ENCODE measurements at places on chromosomes 2 and 18.

GRCh38 chr18:36160959-36161371 is 26.3 kb upstream of the MOCOS start:
- no peak for DNase-seq

- DNase-seq = no peak
These were observed 31.2 kb upstream of the GREB1L start for GRCh38 chr18:21210784-21211183.

DNA sequence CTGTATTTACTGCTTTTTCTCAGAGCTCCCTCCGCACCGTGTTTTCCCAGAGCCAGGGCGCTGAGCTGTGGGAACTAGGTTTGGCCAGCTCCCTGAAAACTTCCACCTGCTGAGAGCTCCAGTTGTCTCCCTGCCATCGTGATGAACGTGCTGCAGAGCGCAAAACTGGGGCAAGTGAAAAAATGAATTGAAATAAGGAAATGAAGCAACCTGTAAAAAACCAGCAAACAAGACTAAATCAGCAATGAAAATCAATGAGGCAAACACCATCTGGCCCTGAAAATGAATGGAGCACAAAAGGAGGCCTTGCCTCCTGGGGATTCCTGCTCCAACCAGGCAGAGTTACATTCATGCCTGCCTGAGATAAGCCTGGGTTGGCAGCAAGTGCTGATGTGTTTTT is 129.9 kb downstream of the MARCHF4 start:
- no peak for DNase-seq

GRCh38 chr18:35938158-35938557 is 34.3 kb upstream of the RMP24 start:
- no peak for DNase-seq

DNA sequence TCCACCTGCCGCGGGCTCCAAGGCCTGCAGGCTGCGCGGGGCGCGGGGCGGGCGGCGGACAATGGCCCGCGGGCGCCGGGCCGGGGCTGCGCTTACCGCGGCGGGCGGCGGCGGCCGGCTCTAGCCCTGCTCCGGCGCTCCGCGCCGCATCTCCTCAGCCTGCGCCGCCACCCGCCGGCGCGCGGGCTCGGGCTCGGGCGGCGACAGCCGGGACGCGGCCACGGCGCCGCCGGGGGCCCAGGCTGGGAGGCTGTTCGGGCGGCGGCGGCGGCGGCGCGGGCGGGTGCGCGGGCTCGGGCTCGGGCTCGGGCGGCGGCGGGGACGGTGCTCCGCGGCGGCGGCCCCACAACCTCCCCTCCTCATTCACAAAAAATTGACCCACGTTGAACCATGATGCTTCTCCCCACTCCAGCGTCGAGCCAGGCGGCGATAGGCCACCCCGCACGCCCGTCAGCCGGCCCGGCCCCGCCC is at the start of gene HDAC4:
Gene HDAC4 (minus strand): TSS at position 425 of the 471 bp plus-strand sequence. CDS start 48,321 bp downstream, outside the sequence.
- DNase-seq = no peak

GRCh38 chr2:74703373-74703772 is 49.3 kb downstream of the SEMA4F start:
- DNase-seq = no peak

DNA sequence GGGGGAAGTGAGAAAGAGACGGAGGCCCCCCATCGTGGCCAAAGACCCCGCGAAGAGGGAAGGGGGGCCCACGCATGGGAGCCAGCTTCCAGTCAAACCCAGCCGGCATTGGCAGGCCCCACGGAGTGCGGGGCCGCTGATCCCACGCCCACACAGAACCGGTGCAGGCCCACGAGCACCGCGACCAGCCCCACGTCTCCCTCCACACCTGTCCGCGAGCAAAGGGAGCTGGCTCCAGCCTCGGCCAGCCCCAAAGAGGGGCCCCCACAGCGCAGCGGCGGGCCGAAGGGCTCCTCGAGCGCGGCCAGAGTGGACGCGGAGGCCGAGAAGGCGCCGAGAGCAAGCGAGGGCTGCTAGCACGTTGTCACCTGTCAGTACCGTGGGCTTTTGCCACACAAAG is 125.0 kb upstream of the TWIST2 start:
- DNase-seq = no peak

DNA sequence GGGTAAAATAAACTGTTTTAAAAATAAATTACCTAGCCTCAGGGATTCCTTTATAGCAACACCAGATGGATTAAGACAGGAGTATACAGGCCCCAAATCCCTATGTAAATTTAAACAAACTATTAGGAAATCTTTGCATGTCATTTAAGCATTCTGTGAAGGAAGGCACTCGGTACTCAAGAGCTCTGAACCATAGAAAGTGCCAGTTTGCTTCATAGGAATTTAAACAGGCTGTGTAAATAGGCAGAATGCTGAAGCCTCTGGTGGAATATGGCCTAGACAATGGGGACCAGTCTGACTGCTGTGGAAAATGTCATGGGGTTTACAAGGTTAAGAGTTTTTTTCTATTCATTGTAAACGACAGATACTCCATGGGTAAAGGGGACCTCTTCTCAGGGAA is 377.4 kb downstream of the DLGAP1 start:
- DNase-seq = no peak

GRCh38 chr2:184814421-184814820 is 216.1 kb downstream of the ZNF804A start:
- DNase-seq = no peak

DNA sequence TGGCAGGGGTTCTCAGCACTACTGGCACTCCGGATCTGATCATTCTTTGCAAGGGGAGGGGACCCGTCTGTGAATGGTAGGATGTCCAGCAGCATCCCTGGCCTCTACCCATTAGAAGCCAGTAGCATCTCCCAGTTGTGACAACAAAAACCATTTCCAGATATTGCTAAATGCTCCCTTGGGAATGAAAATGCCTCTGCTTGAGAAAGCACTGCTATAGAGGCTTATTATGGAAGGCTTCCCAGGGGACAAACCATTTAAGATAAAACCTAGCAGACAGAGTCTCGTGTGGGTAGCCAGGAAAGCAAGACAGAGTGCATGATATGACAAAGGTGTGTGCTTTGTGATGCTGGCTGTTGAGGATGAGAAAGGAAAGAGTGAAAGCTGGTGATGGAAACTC is 273.7 kb downstream of the TMX3 start:
- DNase-seq = no peak

DNA sequence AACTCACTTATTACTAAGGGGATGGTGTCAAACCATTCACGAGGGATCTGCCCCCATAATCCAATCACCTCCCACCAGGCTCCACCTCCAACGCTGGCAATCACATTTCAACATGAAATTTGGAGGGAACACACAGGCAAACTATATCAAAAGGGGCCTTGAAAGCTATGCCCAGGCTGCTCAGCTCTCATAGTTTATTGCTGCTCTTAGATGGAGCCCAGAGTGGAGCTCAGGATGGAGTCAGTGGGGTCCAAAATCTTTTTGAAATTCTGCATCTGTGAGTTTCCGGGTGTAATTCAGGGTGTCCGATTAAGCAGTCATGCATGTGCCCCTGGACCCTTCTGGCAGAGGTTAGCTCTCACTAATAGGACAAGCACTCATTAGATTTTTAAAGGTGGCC is 24.3 kb downstream of the RHOB start:
- DNase-seq = no peak

DNA sequence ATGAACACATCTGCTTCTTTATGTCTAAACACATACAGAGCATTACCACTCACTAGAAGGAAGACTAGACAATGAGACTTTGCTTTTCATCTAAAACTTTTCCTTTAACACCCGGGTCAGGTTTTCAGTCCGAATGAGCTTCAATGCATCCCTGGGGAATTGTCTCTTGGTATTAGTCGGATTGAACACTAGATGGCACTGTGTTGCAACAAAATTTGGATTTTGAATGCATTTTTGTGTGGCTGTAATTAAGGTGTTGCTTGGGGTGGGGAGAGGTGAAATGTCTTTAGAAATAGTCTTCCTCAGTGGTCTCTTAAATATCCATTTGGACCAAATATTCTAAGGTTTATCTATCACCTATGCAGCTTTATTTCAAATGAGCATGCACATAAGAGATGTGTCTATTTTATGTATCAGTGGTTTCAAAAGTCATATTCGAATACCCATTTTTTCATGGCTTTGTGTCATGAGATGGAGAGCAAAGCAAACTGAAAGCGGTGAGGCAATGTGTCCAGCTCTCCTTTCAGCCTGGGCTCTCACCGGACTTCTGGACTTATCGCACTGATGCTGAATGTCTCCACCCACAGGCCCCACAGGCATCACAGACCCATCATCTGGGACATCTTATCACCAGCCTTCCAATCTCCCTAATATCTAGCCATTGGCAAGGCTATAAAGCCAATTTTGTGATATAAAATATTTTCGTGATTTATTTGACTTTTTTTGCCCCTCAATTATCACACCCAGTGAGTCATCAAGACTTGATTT is 510.3 kb downstream of the RNF144A start:
- no peak for DNase-seq
